MCF 10A (cell line): ENCODE measurements at places on chromosomes 3 and 15. TPM values are rescaled to one million over a fixed set of nuclear protein-coding genes. Genes with fewer than 3 reads are reported as not detected.

The C3orf49 gene
- not detected in 2 replicates for total RNA-seq

DNA sequence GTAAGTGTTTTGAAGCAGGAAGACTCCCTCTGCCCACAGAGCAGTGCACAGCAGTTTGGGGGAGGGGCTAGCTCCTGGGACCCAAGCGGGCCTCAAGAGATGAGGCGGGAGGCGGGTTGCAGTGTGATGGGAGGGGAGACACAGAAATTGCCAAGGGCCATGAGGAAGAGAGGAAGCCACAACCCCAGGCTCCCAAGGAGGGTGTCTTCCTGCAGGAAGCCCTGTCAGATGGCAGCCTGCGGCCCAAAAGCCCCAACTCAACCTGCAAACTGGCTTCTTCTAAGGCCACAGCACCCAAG is 7.3 kb upstream of the ISLR2 start:
- DNase-seq, result no peak

DNA sequence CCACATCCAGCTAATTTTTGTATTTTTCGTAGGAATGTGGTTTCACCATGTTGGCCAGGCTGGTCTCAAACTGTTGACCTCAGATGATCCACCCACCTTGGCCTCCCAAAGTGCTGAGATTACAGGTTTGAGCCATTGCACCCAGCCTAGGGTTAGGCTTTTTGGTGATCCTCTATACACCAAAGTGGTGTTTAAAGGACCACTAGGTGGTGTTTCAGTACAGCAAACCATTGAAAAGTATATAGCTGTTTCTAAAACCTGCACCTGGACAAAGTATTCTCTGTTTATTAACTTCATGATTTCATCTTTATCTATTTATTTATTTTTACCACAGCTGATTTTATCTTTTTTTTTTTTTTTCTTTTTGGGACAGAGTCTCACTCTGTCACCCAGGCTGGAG is 68.4 kb downstream of the MINDY2 start:
- DNase-seq, result peak; percentile 31

GRCh38 chr3:63493101-63493500 is 159.4 kb upstream of the SNTN start:
- no peak for DNase-seq

- no peak for DNase-seq
Measured at GRCh38 chr3:20319551-20319950, 133.5 kb upstream of the SGO1 start.

- DNase-seq, result no peak
Measured at GRCh38 chr3:120742849-120743365, 363 bp downstream of the GTF2E1 start.

GRCh38 chr3:15462451-15462850 is 35.1 kb downstream of the EAF1 start:
- no peak for DNase-seq

The ADAMTS9 gene
- total RNA-seq, result 0.86 and 1.8 TPM in 2 replicates

The ANKRD28 gene
- 71.7 and 79.0 TPM in 2 replicates for total RNA-seq

DNA sequence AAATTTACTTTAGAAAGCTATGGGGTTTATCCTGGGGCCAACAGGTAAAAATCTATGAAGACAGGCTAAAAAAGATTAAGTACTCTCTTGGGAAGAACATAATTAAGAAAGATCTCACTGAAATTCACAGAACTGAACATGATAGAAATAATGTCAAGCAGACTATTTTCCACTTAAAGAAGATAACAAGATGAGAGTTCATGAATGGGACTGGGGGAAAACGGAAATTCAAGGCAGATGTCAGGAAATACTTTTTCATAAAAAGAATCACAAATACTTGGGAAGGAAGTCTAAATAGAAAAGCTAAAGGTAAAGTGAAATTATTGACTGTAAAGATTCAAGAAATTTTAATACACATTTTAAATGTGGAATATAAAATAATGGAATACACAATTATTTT is 737.6 kb downstream of the EPHA3 start:
- DNase-seq, result no peak

DNA sequence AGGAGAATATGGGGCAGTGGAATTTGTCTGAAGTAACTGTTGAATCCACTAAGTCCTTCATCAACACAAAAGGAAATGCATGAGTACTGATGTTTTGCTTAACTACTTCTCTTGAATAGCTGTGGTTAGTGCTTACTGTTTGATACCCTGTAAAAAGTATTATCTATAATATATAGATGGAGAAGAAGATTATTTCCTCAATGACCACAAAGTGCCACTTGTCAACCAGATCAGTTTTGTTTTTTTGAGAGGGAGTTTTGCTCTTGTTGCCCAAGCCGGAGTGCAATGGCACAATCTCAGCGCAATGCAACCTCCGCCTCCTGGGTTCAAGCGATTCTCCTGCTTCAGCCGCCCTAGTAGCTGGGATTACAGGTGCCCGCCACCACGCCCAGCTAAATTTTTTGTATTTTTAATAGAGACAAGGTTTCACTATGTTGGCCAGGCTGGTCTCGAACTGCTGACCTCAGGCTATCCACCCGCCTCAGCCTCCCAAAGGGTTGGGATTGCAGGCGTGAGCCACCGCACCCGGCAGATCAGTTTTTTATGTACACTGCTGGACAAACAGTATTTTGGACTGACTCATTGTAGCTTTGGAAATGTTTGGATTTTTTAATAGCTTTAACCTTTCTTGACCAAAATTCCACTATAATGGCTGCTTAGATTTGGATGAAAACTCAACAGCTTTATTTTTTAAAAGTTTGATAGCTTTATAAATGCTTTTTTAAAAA is 1.5 kb upstream of the RPLP1 start:
- DNase-seq, result no peak

The CA12 gene
- total RNA-seq, result 19.6 and 20.3 TPM in 2 replicates

The SERINC4 gene
- 0.20 TPM in 1 of 2 replicates, not detected in the other for total RNA-seq

The GPR171 gene
- not detected in 2 replicates for total RNA-seq

The MKRN3 gene
- total RNA-seq, result not detected in 2 replicates

The STAC gene
- total RNA-seq, result 1.1 and 1.2 TPM in 2 replicates

The KCNH8 gene
- total RNA-seq, result 0.07 TPM in 1 of 2 replicates, not detected in the other

GRCh38 chr15:32944431-32944830 is 226.6 kb downstream of the GREM1 start:
- DNase-seq, result no peak

DNA sequence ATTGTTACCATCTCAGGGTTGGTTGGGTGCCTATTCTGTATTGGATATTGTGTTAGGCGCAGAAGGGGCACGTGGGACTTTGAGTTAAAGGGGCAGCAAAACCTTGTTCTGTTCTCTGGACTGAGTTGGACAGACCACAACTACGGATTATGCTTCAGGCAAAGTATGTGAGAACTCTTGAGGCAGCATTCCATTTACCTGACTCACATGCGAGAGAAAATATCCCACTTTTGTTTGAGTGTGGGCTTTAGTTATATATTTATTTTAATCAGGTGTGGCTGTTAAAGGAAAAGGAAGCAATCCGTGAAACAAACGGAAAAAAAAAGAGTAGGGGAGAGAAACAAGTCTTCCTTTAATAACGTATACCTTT is 627 bp upstream of the PLS1 start:
- peak; percentile 40 for DNase-seq

DNA sequence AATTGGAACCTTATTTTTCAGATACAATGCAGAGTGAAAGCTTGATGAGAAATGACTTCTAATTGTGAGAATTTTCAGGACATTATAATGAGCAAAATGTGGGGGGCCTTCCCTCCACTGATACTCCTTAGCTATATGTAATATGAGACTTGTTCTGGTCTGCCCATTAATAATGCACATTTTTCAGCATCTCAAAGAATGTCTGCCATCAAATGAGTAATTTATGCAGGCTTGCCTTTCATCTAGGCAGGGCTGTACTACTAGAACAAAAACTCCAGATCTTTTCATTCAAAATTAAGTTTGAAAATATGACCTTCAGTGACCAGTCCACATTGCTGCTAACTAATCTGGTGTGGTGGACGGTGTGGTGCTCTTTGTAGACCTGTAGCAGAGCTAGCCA is 127.4 kb downstream of the LRTM1 start:
- no peak for DNase-seq

The GAP43 gene
- not detected in 2 replicates for total RNA-seq

The ZBTB47 gene
- total RNA-seq, result 10.9 and 12.4 TPM in 2 replicates

- no peak for DNase-seq
Measured at GRCh38 chr3:150378301-150378748, 29.8 kb upstream of the TSC22D2 start.

The DBR1 gene
- 12.4 and 13.3 TPM in 2 replicates for total RNA-seq

GRCh38 chr3:143442814-143443447 is 323.4 kb downstream of the CHST2 start:
- DNase-seq, result no peak

DNA sequence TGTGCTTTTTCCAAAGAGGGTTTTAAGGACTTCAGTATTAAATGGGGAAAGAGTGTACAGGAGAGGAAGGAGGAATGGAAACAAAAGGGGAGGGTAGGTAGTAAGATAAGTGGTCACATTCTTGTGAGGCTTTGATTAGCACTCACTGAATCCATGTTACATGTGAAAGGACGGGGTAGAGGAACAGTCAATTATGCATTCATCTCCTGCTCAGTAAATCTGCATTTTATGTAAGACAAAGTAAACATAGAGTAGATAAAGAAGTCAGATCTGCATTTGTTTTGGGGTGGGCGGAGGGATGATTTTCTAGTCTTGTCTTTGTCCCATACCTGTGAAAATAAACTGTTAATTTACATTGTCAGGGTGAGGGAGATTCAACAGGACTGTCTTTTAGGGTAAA is 50.8 kb downstream of the SACM1L start:
- DNase-seq, result no peak

DNA sequence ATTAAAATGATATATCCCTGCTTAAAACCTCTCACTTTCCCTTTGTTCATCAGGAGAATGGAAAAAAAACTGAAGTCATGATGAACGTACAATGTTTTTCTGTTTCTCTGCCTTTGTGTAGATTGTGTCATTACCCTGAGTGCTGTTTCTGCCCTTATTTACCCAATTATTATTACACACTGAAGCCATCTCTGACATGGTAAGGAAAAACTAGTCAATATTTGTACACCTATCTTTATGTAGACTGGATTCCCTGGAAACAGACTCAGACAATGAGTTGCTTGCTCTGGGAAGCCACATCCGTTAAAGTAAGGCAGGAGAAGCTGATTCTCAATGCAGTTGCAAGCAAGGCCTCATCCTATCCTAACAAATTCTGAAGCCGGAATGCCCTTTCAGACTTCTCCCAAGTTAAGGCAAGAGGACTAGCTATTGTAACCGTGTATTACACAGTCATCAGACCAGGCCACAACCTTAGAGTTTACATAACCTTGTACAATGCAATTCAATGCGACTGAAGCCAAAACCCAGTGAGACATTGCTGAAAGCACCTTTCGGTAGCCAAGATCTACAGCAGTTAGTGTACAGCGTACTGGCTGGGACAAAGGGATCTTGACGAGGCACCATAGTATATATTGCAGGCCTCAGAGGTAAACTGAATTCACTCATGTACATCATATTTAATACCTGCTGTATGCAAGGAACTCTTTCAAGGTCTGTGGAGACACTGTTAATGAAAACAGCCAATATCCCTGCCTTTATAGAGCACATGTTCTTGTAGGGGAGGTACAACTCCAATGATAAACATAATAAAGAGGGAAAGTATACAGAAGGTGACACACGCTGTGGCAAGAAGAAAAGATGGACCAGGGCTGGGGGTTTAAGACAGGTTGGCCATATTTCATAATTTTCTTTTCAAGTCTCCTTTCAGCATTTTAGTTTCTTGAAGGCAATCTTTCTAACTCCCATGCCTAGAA is 1040.8 kb upstream of the SEMA6D start:
- no peak for DNase-seq

GRCh38 chr3:149086232-149086988 is at the start of gene HLTF:
Gene HLTF (minus strand): TSS chr3:149086533. CDS start chr3:149086336, 197 bp downstream.
- DNase-seq, result peak; percentile 98

DNA sequence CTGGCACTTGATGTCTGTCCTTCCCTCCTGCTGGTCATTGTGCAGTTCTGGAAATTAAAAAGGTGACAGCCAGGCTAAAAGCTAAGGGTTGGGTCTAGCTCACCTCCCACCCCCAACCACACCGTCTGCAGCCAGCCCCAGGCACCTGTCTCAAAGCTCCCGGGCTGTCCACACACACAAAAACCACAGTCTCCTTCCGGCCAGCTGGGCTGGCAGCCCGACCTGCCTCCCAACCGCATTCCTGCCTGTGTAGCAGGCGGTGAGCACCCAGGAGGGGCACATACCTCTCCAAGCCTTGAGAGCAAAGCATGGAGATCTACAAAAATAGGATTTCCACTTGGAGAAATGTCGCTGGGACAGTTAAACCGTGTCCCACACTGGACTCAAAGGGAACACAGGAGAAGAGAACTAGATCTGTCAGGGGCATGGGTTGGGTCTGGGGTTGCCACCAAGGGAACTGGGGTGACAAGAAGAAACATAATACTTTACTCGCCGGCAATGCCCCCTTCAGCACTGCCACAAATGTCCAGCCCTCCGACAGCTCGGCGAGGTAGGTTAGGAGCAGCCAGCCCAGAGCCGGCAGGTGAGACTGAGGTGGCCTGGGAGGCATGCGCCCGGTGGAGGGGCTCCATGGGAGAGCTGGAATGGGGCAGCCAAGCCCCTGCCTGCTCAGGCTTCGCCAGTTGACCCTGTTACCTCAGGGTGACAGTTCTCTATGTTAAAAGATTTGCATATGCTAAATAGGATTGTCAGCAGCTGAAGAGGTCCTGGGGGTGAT is 52.2 kb downstream of the EXOG start:
- no peak for DNase-seq

DNA sequence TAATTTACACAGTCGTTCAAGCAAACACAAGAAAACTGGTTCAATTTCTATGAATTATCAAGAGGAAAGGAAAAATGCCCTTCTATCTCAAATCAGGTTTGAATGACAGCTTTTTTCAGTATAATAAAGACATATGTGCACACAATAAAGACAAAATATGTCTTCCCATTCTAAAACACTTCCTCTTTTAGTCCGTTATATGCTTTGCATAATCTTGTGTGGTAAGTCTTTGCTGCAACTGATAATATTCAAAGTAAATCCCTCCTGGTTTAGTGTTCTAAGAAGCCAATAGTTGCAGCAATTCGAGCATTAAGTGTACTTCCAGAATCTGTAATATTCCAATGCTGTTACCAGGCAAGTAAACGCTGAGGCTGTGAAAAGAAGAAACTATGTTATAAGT is 43.7 kb upstream of the MAPKBP1 start:
- DNase-seq, result no peak

The POU1F1 gene
- not detected in 2 replicates for total RNA-seq

GRCh38 chr3:66582721-66583423 is 82.0 kb upstream of the LRIG1 start:
- DNase-seq, result no peak

GRCh38 chr3:50591196-50591741 is 20.3 kb downstream of the CISH start:
- DNase-seq, result no peak

The CYP11A1 gene
- total RNA-seq, result not detected in 2 replicates

DNA sequence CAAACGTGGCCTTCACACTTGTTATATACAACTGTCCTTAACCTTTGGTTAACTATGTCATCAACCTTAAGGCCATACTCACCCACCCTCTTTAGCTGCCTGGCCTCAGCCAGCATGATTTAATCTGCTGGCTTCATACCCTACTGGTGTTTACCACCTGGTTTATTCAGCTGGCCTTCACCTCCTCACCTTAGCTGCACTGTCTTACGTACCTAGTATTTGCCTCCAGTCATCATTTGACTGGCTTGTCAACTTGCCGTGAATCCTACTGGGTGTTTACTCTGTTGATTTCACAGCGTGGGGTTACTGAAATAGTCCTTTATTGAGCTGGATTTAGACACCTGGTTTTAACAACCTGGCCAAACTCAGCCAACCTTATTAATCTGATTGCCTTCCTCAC is 102.8 kb downstream of the IL12A start:
- DNase-seq, result no peak

GRCh38 chr3:21185816-21186314 is 565.1 kb downstream of the ZNF385D start:
- no peak for DNase-seq

The ANKRD34C gene
- total RNA-seq, result not detected in 2 replicates

GRCh38 chr3:30226601-30227151 is 379.7 kb upstream of the TGFBR2 start:
- no peak for DNase-seq

The IL17RE gene
- total RNA-seq, result 5.0 and 5.5 TPM in 2 replicates

The TNNC1 gene
- total RNA-seq, result 0.61 TPM in 2 replicates
